Heart left ventricle (tissue), 16 donors: ENCODE measurements at places on chromosomes 12 and 14. TPM values are rescaled to one million over a fixed set of nuclear protein-coding genes. Genes with fewer than 3 reads are reported as not detected.

DNA sequence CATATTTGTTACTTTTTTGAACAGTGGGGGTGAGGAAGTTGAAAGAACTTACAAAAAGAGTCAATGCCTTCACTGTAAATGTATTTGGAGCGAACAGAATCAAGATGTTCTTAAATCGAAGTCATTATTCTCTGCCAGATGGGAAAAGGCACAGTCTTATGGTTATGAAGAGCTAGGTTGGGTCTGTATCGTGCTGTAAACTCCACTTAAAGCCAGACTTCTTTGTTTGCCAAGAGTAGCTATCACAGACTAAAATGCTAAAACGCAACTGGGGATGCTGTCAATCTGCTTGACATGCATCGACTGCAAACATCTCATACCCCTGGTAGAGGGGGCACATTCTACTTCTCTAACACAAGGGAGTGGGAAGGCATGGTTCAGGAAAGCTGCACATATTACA is 160.4 kb downstream of the DACT1 start:
- no peak for DNase-seq
- no peaks in the 10 kb centered on the region for H3K36me3 ChIP-seq
- no peaks in the 10 kb centered on the region for H3K27me3 ChIP-seq
- H3K27ac ChIP-seq: no peak overlapping the region
- no peaks in the 10 kb centered on the region for H3K4me1 ChIP-seq

DNA sequence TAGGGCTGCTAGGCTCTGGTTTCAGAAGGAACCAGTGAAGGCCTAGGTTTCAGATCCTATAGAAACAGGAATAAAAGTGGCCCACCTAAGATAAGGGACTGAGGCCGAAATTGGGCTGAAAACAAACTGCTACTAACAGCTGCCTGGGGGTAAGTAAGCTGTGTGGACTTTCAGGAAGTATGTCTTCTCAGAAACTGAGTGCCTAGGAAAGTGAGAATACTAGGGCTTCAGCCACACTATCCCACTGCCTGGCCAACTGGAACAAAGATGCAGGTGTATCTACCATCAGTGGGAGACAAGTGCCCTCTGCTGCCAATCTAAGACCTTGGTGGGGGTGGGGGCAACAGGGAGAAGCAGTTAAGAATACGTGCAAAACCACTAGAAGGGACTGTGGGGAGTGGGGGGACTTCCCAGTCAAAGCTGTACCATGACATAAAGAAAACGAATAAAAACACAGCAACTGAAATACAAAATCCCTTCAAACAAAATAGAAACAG is 82.5 kb downstream of the MED13L start:
- no peak overlapping the region for H3K27ac ChIP-seq
- H3K27me3 ChIP-seq: no peaks in the 10 kb centered on the region
- no peaks in the 10 kb centered on the region for H3K36me3 ChIP-seq
- H3K4me3 ChIP-seq: no peak overlapping the region

DNA sequence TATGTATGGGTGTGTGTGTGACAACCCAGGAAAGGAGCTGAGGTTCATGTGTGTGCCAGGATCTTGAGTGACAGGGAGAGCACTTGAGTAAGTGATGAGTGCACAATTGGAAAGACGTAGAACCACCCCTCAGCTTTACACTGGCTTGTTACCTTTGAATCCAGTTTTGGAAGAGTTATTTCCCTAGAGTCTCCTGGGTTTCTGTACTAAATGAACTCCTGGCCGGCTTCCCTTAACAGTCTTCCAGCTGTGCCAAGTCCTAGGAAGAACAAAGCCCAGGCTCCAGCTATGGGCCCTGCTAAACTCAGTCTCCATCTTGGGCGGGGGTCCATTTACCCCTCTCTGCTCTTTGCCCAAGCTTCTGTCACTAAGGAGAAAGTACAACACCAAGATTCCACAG is 19.7 kb upstream of the NR1H4 start:
- no peaks in the 10 kb centered on the region for H3K36me3 ChIP-seq
- H3K4me3 ChIP-seq: no peak overlapping the region
- no peak overlapping the region for H3K27ac ChIP-seq
- DNase-seq: no peak
- H3K4me1 ChIP-seq: no peaks in the 10 kb centered on the region
- peaks cover 16% of the 10 kb centered on the region for H3K27me3 ChIP-seq

Gene FAM90A1
- total RNA-seq: not detected

Gene SMCO3
- not detected for total RNA-seq
